ENCODE measurements at places on chromosomes 7 and 10.

DNA sequence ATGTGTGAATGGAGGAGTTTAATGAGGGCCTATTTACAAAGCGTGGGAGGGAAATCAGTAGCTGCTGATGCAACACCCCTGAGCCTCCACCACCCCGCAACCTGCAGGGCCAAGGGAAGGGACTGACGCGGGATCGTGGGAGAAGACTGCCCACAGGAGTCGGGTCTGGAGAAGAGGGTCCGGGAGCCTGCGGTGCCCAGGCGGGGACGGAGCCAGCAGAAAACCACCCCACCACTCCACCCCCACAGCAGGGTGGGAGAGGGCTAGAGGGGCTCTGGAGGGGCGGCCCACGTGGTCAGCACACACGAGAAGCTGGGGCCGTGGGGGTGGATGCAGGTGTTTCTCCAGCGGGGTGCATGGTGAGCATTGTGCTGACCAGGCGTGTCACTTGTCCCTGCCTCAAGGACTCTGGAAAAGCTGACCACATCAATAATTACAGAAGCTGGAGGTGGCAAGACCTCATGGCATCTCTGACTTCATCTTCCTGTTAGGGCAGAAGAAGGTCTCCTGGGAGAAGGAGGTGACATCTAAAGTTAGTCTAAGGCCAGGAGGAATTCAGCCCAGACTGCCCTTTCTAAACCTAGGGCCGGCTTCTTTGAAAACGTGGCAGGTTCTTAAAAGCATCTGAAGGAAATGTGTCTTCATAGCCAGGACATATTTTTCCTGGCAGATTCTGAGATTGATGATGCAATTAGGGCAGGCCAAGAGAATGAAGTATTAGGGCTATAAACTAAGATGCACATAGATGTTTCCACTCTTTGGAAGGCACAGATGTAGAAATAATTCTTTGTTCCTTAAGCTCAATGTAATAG lies 150.9 kb downstream of the RGS10 start:
- DNase-seq, result no peak

DNA sequence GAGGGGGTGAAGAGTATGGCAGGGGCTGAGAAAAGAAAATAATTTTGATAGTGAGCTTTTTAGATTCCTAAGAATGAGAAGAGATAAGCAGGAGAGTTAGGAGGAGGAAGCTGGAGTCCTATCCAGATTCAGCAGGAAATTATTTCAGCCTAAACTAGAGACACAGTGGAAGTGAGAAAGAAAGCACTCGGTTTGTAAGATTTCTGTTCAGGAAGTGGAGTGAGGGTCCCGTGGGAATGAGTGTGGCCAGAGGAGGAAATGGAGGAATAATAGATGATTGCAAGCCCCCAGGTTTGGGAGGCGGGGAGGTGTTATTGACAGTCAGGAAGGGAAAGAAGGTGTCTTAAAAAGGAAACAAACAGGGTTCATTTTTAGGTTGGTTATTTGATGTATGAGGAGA lies 84.8 kb upstream of the NRP1 start:
- no peak for DNase-seq

DNA sequence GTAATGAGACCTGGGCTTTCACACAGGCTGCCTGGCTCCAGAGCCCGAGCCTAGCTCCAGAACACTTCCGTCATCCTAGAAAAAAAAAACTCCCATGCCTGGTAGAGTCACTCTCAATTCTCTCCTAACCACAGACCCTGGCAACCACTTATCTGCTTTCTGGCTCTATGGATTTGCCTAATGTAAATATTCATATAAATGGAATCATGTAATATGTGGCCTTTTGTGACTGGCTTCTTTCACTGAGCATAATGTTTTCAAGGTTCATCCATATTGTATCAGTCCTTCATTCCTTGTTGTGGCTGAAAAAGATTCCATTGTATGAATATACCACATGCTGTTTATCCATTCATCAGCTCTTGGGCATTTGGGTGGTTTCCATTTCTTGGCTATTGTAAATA lies 167.7 kb upstream of the MKLN1 start:
- no peak for DNase-seq

DNA sequence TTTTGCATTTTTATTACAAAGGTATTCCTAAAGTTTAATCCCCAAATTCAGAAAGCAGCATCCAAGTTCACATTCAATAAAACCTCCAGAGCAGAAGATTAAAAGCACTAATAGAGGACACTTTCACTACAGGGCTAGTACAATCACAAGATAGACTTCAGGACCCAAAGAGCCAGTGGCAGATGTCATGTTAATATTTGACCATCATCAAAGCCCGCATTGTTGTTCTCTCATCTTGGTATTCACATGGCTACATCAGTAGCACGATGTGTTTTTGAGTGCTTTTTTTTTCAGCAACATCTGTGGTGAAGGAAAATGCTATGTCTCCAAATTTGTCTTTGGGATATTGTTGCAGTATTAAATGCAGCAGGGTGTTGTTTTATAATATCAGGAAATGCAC lies 134.3 kb downstream of the ARL4A start:
- no peak for DNase-seq

DNA sequence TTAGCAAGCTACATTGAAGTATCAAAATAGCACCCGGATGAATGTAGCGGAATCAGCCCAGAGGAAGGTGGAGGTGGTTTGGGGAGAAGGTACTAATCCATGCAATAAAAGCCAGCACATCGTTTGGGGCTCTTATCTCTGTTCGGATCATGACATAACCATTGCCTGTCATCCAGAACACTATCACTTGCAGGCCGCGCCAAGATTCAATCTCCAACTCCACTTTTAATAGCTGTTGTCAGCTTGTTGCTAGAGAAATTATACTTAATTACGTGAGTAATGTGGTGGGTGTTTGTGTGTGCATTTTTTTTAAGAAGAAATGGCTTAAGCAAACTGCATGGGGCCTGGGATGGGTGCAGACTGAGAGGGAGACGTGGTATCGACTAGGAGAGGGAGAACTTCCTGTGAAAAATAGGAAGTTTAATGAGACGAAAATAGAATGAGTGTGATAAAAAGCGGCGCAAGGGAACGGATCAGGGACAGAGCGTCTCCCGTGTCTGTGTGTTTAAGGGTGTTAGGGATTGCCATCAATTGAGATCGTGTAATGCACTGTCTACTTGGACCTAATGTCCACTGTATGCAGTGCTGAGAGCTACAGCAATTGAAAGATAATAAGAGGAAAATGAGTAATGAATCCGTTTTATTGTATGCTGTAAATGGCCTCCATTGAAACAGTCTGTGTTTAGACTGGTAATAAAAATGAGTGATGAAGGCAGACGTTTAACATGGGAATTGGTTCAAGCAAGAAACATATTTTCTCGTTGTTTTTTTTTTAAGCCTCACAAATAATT lies 27.6 kb upstream of the SFMBT2 start:
- DNase-seq, result no peak

- DNase-seq, result no peak
Observed at GRCh38 chr7:135681762-135682161, 19.4 kb downstream of the STMP1 start.

- no peak for DNase-seq
Observed at GRCh38 chr10:62839590-62839989, 23.4 kb upstream of the EGR2 start.

DNA sequence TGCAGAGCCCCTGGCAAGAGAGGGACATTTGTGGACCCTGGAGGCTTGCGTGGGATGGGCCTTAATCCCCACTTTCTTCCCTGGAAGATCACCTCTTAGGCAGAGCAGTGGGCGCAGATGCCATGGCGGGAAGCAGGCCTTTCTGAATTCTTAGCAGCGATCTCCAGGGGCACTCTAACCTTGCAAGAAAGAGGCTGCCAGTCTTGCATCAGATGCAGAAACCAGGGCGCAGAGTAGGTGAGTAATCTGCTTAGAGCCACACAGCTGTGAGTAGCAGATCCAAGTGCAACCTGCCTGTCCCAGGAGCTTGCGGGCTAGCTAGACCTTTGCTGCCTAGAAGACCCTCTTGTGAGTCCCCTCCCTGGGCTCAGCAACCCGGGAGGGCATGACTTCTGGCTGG lies 40.0 kb downstream of the KCTD7 start:
- no peak for DNase-seq

GRCh38 chr10:106189292-106189691 lies 975.2 kb downstream of the SORCS1 start:
- DNase-seq, result no peak

DNA sequence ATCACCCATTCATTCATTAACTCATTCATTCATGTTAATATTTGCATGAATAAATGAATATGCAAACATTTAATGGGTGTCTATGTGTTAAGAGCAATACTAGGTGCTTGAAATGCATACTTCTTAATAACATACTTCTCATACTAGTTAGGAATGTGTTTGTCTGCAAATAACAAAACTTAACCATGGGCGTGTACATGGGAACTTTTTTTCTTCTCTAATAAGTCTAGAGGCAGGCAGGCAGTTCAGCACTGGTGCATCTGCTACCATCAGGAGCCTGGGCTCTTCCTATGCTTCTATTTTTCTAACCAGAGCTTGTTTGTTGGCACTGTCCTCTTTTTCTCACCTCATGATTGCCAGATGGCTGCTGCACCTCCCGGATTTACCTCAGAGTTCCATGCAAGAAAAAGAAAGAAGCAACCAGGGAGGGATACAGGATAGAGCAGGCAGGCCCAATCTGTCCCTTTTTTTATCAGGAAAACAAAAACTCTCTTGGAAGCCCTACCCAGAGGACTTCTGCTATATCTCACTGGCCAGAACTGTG lies 22.7 kb downstream of the CDHR3 start:
- no peak for DNase-seq

GRCh38 chr7:100163006-100163531 lies 4.5 kb upstream of the TRAPPC14 start:
- DNase-seq, result no peak

- no peak for DNase-seq
Observed at GRCh38 chr10:81081887-81082620, 544.4 kb downstream of the SH2D4B start.

GRCh38 chr10:127142856-127143255 lies 53.5 kb downstream of the INSYN2A start:
- no peak for DNase-seq

DNA sequence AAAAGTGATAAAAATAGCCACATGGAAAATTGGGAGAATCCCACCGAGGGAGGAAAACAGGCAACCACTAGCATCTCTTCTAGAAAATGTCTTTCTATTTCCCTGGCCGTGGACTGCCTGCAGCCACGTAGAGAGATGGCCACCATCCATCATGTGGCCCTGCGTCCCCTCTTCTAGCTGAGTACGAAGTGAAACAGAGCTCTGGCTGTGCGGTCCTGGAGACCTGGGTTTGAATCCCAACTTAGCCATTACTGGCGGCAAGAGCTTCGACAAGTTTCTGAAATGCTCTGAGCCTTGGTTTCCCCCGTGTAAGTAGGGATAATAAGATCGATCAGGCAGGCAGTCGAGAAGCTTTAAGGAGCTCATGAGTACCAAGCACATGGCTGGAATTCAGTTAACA lies 32.9 kb downstream of the ZCCHC24 start:
- DNase-seq, result no peak

- DNase-seq, result no peak
Observed at GRCh38 chr10:44647473-44647872, 262.6 kb upstream of the CXCL12 start.

GRCh38 chr10:63901228-63901627 lies 380.0 kb downstream of the REEP3 start:
- DNase-seq, result no peak

DNA sequence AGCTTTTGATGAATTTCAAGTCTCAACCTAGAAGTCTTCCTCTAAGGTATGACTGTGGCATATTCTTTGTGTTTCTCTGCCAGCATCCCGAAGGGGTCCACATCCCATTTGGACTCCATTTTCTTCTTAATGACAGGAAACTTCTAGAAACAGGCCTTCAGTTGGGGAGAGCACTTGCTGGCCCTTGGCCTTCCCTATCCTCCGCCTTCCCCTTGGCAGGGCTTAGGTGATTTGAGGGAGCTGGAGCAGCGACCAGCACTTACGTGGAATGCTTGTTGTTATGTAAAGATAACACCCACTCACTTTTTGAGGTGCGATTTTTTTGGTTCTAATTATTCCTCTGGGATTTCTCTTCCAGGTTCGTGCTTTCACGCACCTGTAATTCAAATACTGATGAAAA lies 42.9 kb upstream of the ZNF716 start:
- no peak for DNase-seq

GRCh38 chr10:127649642-127650041 lies 87.3 kb upstream of the FOXI2 start:
- no peak for DNase-seq

DNA sequence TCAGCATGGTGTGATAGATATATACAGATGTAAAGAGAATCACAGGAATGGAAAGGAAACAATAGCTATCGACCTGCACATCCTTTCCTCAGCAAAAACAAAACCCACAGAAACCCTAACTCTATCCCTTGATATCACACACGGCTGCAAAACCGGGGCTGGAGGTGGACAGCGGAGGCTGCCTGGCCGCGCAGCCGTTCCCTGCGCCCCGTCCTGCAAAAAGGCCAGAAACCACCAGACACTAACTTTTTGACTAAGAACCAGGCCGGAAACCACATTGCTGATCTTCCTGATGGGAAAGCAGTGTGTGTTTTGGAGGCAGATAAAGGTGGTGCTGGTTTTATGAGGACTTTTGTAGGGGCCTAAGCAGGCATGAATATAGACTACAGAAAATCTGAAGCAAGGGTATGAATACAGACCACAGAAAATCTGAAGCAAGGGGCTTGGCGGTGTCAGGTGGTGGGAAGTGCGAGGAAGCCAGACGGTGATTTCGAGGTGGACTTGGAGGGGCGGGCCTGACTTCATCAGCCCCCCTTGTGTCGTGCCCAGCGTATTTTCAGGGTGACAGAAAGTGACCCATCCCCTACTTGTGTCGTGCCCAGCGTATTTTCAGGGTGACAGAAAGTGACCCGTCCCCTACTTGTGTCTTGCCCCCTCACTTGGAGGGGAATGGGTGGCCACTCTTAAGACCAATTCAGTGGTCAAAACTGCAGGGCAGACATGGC lies 123.3 kb downstream of the WDR37 start:
- DNase-seq, result no peak
